Hepatic stellate cell (primary cell): ENCODE measurements at places on chromosomes 13 and 19.

DNA sequence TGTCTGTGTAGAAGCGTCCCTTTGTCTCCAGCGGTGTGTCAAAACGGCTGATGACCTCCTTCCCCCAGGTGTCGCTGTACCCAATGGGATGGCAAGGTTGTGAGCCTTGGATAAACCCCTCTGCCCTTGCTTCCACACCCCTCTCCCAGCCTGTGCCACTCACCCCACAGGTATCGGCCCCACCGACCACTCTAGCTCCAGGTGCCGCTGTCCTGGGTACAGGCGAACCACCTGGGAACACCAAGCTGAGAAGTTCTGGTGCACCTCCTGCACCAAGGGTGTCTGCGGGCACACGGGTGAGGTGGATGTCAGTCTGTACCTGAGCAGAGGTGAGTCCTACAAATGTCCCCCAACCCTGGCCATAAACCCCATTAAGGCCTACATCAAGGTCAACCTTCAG, 16.6 kb downstream of the MAN2B1 start:
- no peak for DNase-seq

DNA sequence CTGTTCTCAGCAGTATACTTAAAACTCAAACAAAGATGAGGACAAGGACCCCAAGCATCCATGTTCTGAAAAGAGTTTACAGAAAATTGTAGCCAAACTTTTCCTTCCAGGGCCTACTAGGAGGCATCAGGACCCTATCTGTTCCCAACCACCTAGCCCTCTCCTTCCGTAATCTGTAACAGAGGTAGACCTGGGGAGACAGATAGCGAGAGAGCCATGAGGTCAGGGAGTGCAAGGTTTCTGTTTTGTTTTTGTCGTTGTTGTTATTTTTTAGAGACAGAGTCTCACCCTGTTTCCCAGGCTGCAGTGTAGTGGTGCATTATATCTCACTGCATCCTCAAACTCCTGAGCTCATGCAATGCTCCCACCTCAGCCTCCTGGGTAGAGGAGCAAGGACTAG, 83.9 kb upstream of the POSTN start:
- DNase-seq = no peak

- DNase-seq = no peak
Observed at GRCh38 chr13:46850214-46850613, 46.6 kb downstream of the HTR2A start.

DNA sequence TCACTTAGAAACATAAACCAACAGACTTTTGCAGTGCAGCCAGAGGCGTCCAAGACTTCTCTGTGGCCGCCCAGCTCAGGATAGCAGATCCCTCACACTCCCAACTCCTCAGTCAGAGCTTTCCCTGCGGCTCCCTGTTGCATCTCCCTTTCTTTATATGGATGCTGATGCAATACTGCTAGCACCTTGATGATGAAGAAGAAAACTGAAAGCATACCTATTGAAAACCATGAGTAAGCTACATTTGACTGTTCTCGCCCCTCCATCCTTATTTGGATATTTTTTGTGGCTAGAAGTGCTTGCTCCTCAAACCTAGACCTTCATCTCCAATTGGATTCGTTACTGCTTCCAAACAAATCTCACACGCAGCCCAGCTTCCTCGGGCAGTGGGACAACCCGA, 57.3 kb upstream of the UBL3 start:
- no peak for DNase-seq

DNA sequence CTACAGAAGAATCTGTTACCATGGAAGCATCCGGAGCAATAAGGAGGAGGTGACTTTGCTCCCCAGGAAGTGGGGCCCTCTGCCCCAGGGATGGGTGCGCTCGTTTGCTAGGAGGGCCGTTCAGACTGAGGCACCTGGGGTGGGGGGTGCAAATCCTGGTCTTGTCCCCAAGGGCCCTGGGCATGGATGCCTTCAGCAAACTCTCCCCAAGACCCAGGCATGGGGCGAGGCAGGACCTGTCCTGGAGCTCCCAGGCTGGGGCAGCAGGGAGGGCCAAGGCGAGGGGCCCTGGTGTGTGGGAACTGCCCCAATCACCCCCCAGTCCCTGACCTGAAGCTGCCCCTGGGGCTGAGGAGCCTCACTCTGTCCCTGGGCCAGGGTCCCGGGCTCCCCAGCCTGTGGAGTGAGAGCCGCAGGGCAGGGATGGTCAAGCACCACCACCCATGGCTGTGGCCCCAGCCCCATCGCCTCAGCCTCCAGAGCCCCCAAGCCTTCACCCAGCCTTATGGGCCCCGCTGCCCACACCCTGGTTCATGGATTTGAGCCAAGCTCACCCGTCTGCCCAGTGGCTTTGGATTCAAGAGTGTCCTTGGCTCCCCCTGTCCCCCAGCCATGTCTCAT, 240.6 kb upstream of the SGCG start:
- DNase-seq = no peak

GRCh38 chr19:31560086-31561060, 211.1 kb upstream of the TSHZ3 start:
- no peak for DNase-seq

DNA sequence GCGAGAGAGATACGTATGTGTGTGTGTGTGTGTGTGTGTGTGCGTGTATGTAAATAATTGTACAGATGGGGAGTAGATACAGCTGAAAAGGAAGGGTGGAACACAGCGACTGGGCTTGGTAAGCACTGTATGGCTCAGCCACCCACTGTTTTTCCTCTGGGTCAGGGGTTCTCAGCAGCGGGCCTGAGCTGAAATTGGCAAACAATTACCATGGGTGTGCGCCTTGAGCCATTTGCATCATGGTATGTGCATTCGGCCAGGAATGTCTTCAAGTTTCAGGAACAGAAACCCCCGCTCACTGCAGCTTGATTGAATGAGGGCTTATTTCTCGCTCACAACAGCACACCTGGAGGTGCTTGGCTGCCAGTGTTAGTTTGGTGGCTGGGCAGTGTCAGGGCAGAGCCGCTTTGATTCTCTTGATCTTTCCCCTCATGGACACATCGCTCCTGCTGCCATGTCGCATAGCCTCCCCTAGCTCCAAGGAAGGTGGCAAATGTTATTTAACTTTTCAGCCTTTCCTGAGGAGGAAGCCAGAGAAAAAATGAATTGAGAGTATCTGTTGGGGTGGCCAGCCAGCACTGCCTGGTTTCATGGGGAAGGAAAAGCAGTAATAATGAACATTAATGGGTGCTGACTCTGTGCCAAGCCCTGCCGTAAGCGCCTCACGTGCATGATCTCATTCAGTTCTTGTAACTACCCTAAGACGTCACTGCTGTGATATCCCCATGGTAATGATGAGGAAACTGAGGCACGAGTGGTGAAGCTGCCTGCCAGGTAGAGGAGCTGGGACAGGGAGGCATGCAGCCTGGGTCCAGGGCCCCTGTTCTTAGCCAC, 126.9 kb downstream of the SIPA1L3 start:
- DNase-seq = no peak

DNA sequence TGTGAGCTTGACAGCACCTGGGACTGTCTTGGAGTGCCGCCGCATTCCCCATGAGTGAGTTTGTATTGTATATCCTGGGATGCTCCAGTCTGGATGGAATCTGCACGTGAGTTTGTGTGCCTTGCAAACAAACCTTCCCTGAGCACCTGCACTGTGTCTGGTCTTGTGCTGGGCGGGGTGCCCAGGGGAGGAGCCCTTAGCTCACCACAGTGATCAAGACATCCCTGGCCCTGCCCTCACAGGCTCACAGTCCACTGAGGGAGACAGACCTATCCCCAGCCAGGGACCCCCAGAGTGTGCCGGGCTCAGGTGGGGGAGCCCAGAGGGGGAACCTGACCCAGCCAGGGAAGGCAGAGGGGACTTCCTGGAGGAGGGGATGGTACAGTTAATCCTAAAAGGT, 1.7 kb upstream of the BCAM start:
- no peak for DNase-seq

GRCh38 chr19:3509566-3509989, 3.5 kb downstream of the FZR1 start:
- DNase-seq = peak; percentile 54

- DNase-seq = peak; percentile 67
Observed at GRCh38 chr13:21079761-21080592, 18.6 kb upstream of the LATS2 start.

- DNase-seq = no peak
Observed at GRCh38 chr19:5686326-5686646, 3.8 kb upstream of the RPL36 start.

GRCh38 chr19:57560049-57560491, 407 bp upstream of the ZNF550 start:
- DNase-seq = peak; percentile 90

DNA sequence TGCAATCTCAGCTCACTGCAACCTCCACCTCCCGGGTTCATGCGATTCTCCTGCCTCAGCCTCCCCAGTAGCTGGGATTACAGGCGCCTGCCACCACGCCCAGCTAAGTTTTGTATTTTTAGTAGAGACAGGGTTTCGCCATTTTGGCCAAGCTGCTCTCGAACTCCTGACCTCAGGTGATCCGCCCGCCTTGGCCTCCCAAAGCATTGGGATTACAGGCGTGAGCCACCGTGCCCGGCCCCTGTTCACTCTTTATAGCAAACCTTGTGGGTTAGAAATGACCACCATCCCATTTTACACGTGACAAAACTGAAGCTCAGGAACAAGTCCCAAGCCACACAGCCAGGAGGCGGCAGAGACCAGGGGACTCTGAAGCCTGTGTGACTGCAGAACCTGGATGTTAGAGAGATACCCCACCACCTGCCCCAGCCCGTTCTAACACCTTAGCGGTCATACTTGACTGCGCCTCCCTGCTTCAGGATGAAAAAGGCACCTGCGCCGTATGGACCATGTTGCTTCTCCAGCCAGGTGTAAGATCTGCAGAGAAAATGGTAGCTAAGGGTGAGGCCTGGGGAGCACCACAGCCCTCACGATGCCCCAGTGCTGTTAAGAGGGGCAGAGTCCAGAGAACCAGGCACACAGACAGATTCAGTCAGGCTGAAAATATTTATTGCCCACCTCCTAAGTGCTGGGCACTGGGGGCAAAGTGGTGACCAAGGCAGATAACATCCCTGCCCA, 3.6 kb downstream of the DMAC2 start:
- DNase-seq = no peak

DNA sequence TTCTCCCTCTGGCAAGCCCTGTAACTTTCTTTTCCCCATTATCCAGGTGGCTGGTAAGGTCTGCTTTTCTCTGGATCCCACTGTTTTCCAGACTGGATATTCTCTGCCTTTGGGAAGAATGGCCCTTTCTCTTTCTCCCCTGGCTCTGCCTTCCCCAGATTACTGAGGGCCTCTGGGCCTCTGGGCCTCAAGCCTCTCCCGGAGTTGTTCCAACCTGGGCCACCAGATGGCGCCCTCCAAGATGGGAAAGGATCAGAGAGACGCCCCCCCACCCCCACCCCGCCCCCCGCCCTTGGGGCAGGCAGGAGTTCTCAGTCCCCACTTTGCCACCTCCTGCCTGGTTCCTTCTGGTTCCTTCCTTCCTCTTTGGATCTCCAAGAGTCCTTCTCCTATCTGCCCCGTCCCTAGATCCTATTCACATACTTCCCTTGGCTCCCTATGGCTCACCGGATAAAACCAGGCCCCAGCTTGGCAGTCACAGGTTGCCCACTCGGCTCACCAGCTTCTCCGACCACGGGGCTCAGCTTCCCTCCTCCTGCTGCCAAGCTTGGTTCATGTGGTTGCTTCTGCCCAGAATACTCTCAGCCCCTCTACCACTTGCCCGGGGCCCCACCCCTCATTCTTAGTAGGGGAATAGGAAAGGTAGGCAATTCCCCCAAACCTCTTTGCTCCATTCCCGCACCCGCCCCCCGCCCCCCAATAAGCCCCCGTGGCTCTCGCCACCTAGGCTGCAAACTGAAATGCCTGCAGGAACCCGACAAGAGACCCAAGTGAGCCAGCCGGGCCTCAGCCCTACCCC, 13.1 kb downstream of the EPS8L1 start:
- DNase-seq = peak; percentile 81

- no peak for DNase-seq
Observed at GRCh38 chr13:50188696-50189095, 173.5 kb downstream of the KCNRG start.

GRCh38 chr13:92461402-92461801, 765.2 kb upstream of the GPC6 start:
- no peak for DNase-seq

GRCh38 chr19:1905110-1905862, at the start of the genes ADAT3 and SCAMP4:
Gene ADAT3, plus strand, starts transcription at chr19:1905399. Its CDS starts 6,649 bp downstream, at chr19:1912048.
Gene SCAMP4, plus strand, starts transcription at chr19:1905399. Its CDS starts 9,621 bp downstream, at chr19:1915020.
- DNase-seq = peak; percentile 98

DNA sequence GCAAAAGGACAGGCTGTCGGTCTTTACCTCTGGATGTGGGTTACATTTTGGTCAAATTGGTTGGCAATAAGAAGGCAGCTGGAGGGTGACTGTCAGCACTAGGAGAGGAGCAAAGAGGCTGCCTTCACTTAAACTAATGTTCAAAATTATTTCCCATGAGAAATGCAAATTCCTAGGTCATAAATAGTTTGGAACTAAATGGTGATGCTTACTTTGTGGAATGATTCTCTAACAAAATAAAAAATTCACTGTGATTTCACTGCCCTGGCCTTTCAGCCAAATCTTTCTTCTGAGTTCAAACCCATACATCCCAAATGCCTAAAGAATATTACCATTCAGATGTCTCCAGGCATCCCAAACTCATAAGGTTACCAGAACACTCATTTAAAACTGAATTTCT, 25.0 kb upstream of the OXGR1 start:
- DNase-seq = no peak

GRCh38 chr13:25203127-25203740, 31.1 kb upstream of the AMER2 start:
- DNase-seq = no peak
